ENCODE measurements at places on chromosomes 13 and 19.
A peak's percentile ranks its signal among the peaks of the same experiment; 100 is the strongest.

GRCh38 chr19:47013041-47013517, 6.6 kb upstream of the NPAS1 start:
- peak; percentile 45 for DNase-seq

GRCh38 chr19:50654882-50655281, 5.6 kb downstream of the C19orf81 start:
- no peak for DNase-seq

- DNase-seq: no peak
Observed at GRCh38 chr19:42423462-42424344, 3.5 kb downstream of the LIPE start.

DNA sequence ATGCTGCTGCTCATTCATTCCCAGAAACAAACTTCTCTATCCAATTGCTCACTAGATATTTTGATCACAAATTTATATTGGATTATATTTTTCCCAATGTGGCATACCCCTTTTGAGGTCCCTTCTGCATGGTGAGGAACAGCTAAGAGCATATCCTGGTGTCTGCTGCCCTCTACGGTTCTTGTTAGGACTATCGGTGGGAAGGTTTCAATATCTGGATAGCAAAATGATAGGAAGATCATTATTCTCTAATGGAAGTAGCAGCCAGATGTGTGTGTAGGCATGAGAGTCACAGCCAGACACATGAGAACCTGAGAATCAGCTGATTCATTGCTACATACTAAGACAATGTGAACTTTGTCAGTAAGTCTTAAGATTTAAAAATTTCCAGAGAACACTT, 1422.4 kb upstream of the MIR17HG start:
- no peak for DNase-seq

DNA sequence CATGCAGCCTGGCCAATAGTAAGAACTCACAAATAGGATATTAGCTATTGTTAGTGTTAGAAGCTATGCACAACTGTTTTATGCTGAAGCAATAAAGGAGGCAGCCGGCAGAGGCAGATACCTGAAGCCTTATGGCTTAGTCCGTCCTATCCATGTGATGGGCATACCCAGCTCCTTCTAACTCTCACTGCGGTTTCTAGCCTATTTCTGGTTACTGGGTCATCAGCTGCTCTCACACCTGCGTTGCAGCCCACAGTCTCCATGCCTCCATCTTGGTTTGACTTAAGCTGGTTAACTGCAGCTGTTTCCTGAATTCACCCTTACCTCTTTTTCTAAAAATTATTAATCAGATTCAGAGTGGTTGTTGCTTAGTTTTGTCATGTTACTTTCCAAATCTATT, 40.5 kb upstream of the CNMD start:
- DNase-seq: no peak

GRCh38 chr13:111944171-111944583, 122.8 kb upstream of the SOX1 start:
- DNase-seq: no peak

- no peak for DNase-seq
Observed at GRCh38 chr13:28679628-28680027, 20.7 kb downstream of the POMP start.

DNA sequence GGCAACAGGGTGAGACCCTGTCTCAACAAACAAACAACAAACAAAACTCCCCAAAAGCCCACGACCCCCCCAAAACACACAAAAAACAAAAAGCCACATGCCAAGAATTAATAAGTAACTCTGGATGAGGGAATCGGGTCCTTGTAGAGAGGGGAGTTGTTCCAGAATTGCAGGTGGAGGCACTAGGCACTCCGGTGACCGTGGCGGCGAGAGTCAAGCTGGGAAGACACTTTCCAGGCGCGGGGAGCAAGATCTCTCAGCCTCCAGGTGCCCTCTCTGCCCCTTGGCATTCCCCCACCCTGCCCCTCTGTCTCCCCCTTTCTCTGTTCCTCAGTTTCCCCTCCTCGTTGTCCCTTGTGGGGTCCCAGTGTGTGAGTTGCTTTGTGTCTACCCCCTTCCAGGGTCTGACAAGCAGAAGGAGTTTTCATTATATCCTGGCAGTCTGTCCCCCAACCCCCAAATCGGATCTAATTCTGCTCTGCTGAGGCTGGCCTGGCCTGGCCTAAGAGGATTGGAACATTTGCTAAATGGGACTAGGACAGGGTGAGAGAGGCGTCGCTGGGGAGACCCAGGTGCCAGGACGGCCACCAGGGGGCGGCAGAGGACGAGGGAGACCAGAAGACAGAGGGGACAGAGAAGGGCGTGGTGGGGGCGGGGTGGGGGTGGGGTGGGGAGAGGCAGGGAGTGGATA, 8.3 kb upstream of the CRX start:
- DNase-seq: no peak

GRCh38 chr13:36490055-36490454, 57.8 kb downstream of the CCNA1 start:
- DNase-seq: no peak

- DNase-seq: peak; percentile 65
Observed at GRCh38 chr13:52896827-52897659, 48.6 kb upstream of the PCDH8 start.

- DNase-seq: no peak
Observed at GRCh38 chr19:42290523-42291434, 11.2 kb upstream of the PRR19 start.

- DNase-seq: no peak
Observed at GRCh38 chr19:14015524-14016035, 9.5 kb upstream of the RFX1 start.

GRCh38 chr19:49503582-49503962, 7.3 kb downstream of the RPS11 start:
- no peak for DNase-seq

GRCh38 chr13:71514900-71515743, 351.9 kb downstream of the DACH1 start:
- DNase-seq: no peak

GRCh38 chr13:114260814-114261213, 20.6 kb upstream of the UPF3A start:
- DNase-seq: no peak

GRCh38 chr19:15251749-15252397, 19.6 kb upstream of the EPHX3 start:
- DNase-seq: no peak

DNA sequence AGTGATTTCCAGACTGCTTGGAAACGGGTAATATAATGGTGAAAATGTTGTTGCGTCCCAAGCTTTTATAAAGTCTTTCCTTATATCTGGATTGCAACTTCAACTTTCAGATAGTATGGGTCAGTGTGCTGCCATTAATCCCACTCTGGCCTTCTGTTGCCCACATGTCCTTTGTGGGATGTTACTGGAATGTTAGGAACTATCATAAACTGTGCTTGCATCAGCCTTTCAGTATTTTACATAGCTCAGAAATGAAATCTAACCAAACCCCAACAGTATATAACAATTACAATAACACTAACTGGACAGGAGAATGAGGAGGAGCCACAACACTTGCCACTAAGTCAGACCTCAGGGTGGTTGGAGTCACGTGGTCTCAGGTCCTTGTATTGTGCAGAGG, 78.9 kb downstream of the LNX2 start:
- DNase-seq: no peak

- DNase-seq: no peak
Observed at GRCh38 chr13:110923777-110924638, 9.1 kb upstream of the ANKRD10 start.

GRCh38 chr19:15671891-15672579, 852 bp upstream of the CYP4F12 start:
- DNase-seq: no peak

DNA sequence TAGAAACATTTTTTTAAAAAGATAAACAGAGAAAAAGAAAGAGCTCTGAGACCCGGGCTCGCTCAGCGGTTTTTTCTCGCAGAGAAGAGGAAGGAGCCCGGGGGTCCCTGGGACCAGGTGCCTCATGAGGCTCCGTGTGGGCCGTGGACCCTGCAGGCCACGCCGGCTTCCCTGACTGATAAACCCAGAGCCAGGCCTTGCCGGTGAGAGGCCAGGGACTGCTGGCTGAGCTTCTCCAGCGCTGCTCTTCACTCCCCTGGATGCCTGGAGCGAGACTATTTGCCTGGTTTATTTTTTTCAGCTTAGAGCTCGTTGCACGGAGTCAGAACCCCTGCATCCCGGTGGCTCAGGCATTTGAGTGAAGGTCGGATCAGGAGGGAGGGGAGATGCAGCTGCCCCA, 53.4 kb upstream of the F7 start:
- DNase-seq: no peak

- DNase-seq: no peak
Observed at GRCh38 chr13:110464556-110465333, 96.8 kb downstream of the RAB20 start.

- DNase-seq: no peak
Observed at GRCh38 chr19:1397838-1398237, 3.5 kb downstream of the GAMT start.

DNA sequence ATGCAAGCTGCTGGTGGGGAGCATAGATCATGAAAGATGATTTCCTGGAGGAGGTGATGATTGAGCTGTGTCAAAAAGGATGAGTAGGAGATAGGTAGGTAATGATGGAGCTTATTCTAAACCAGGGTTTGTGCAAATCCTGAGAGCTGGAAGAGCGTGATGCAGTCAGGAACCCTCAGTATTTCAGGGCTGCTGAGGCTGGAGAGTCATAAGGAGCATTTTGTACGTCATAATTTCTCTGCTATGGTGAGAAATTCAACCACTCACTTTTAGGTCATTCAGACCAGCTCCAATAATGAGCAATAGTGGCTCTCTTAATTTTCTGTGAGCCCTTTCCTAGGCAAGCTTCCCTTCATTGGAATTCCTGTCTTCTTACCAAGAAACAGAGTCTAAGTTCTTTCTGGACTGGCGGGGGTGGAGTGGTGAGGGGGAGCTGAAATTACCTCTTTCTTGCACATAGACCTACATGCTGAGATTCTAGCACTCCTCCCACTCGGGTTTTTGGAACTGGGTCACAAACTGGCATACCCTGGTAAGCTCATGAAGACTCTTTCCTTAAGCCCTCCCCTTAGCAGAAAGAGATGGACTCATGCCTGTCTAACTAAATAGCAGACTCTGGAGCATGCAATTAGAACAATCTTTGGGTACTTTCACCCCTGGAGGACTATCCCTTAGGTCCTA, 62.2 kb upstream of the MYCBP2 start:
- DNase-seq: no peak

- DNase-seq: no peak
Observed at GRCh38 chr19:28543244-28543776, 669.6 kb downstream of the UQCRFS1 start.

GRCh38 chr19:10520652-10521318, 3.5 kb upstream of the S1PR5 start:
- DNase-seq: no peak

GRCh38 chr13:36778083-36778671, 40.8 kb upstream of the RFXAP start:
- no peak for DNase-seq

- DNase-seq: no peak
Observed at GRCh38 chr19:19171821-19172532, 1.9 kb upstream of the MEF2B start.

DNA sequence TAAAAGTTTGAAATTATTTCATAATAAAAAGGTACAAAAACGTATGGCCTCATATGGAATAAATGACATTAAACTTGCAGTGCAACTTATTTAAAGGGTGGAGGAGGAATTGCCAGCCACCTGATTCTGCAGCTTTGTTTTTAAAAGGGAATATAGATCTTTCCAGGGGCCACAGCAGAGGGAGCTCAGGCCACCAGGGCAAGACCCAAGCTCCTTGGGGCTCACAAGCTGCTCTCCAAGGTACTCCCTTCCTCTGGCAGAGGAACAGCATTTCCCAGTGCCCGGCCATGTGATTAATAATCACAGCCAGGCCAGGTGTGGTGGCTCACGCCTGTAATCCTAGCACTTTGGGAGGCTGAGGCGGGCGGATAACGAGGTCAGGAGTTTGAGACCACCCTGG, 6.2 kb downstream of the ACOD1 start:
- no peak for DNase-seq

DNA sequence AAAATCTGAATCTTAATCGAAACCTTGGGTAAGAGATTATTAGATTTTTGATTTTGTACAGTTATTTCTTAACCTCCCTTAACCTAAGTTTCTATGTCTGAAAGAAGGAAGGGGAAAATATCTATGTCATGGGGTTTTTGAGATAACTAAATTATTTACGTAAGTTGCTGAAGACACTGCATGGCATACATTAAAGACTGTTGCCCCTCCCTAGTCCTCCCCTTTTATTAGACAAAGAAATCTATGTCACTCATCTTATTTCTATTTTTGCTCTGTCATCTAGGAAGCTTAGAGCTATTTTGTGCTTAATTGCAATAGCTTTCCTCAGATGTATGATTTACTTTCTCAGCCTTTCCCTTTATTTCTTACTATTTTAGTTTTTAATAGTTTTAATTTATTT, 15.0 kb downstream of the COG6 start:
- DNase-seq: no peak

GRCh38 chr13:21974741-21975140, 303.9 kb downstream of the FGF9 start:
- DNase-seq: no peak

DNA sequence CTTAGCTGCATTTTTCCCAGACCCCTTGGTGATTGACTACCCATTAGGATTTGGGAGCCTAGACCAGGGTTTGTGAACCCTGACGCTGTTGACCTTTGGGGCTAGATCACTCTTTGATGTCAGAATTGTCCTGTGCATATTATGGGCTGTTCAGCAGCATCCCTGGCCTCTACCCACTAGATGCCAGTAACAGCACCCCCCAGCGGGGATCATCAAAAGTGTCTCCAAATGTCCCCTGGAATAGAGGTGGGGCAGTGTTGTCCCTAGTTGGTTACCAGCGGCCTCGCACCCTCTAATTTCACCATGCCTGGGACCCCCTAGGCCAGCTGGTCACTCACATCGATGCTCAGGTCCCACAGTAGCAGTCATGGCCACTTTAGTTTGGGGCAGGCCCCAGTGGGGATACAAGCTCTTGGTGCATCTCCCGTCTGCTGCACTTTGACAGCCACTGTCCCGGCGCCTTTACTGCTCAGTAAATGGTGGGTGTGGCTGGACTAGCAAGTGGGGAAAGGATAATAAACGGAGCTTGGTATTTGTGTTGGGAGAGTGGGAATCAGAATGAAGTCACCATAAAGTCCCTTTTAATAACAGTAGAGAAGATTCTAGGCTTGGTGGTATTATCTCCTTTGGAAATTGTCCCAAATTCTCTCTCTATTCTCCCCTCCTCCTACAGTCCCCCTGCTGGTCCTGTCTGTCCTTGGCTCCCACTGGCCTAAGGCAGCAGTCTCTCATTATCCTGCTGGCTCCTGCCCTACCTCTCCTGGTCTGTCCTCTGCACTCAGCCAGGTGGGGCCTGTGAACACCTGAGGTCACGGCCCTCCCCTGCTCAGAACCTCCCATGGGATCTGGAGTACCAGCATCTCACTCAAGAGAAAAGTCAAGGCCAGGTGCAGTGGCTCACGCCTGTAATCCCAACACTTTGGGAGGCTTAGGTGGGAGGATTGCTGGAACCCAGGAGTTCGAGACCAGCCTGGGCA, 80.6 kb downstream of the SIPA1L3 start:
- no peak for DNase-seq

GRCh38 chr19:11017275-11018035, 56.6 kb downstream of the SMARCA4 start:
- DNase-seq: no peak

- no peak for DNase-seq
Observed at GRCh38 chr13:110398564-110399507, 91.8 kb downstream of the COL4A2 start.

Data from NCI-H446 treated with DMSO at 0.1 percent for 48 hours (cell line).